ENCODE measurements at places on chromosomes 6 and 20. TPM values are rescaled to one million over a fixed set of nuclear protein-coding genes. Genes with fewer than 3 reads are reported as not detected.

TMEM217 gene
- total RNA-seq, result 0.74 TPM

BMP7 gene
- 0.24 TPM for total RNA-seq

ZBTB12 gene
- total RNA-seq, result 9.3 TPM

- DNase-seq, result no peak
These were observed 277.2 kb downstream of the FRK start for GRCh38 chr6:115783402-115784061.

- no peak for DNase-seq
These were observed 732.2 kb downstream of the CBLN4 start for GRCh38 chr20:55273149-55273548.

- peak; percentile 79 for DNase-seq
These were observed 262.2 kb downstream of the EYA4 start for GRCh38 chr6:133503336-133503729.
